ENCODE measurements at places on chromosomes 7 and 10.

DNA sequence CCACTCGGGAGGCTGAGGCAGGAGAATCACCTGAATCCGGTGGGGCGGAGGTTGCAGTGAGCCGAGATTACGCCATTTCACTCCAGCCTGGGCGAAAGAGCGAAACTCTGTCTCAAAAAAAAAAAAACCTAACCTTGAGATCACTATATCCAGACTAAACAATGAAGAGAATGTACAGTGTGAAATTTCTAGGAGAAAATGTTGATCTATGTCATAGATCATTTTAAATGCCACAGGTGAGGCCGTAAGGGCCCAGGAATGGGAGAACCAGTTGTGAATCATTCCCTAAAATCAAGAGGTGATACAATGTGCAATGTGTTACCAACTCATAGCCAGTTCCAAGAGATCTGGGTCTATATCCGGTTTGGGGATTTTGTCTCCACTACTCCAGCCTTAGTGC, 158.0 kb downstream of the CACNB2 start:
- DNase-seq, result no peak

GRCh38 chr7:130346177-130346905, 1.7 kb downstream of the CPA5 start:
- no peak for DNase-seq

- no peak for DNase-seq
Measured at GRCh38 chr7:23454881-23455526, 15.3 kb downstream of the IGF2BP3 start.

GRCh38 chr7:29924684-29925083, 64.9 kb downstream of the SCRN1 start:
- DNase-seq, result no peak

DNA sequence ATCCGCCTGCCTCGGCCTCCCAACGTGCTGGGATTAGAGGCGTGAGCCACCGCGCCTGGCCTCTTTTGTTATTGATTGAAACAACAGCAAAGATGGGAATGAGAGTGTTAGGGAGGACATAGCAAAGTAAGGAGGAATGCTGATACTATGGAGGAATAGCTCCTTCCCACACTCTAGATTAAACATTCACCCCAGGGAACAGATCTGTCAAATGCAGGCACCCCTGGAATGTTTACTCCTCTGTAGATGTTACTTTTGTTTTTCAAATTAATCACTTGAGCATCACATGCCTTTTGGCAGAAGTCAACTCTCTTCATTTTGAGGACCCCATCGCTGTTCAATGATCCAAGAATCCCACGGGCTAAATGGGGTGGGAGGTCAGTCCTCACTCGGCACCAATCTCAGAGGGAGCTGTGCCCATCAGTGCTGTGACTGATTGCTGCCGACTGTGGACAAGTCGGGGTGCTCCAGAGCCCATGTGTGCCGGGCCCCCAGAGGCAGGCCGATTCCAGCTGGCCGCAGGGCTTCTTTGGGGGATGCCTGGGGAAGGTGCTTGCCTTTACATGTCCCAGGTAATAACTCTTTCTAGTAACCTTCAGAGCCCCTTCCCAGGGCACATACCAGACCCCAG, 10.2 kb upstream of the COBL start:
- DNase-seq, result no peak

DNA sequence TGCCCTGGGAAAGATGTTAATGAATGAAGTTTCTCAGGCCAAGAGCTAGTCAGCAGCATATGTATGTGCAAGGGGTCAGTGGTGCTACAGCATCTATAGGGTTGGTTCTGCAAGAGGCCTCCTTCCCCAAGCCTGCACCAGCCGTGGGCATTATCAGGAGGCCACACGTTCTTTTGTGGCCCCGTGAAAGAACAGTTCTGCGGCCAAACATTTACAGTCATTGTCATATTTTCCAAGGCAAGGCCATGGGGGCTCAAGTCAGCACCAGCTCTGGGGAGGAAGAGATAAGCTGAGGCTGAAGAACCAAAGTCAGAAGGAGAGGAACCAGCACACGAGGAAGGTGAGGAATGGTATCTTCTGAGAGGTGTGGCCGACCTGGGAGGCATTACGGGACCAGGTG, 54.4 kb upstream of the TMEM72 start:
- DNase-seq, result no peak

- DNase-seq, result peak; percentile 46
Measured at GRCh38 chr7:133139350-133139749, 57.5 kb upstream of the CHCHD3 start.

GRCh38 chr7:103991406-103991805, 1.9 kb upstream of the RELN start:
- no peak for DNase-seq

DNA sequence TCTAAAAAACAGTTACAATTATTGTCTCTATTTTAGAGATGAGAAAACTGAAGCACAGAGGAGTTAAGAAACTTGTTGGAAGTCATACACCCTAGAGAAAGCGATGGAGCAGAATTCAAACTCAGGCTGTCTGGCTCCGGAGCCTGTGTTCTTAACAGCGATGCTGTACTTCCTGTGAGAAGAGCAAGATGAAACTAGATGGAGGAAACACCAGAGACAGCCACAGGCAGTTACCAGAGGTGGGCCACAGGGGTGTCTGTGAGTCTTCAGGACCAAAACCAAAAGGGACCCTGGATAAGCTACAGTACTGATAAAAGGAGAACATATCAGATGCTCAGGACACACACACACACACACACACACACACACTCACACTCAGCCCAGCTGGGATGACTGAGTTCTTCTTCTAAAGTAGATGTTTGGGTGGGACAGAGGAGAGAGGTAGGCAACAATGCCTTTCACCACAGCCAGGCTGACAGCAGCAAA, 289.2 kb downstream of the FZD1 start:
- DNase-seq, result no peak

- DNase-seq, result no peak
Measured at GRCh38 chr10:89421018-89421476, 6.7 kb downstream of the IFIT5 start.

- no peak for DNase-seq
Measured at GRCh38 chr7:106187613-106188350, 75.7 kb upstream of the SYPL1 start.

DNA sequence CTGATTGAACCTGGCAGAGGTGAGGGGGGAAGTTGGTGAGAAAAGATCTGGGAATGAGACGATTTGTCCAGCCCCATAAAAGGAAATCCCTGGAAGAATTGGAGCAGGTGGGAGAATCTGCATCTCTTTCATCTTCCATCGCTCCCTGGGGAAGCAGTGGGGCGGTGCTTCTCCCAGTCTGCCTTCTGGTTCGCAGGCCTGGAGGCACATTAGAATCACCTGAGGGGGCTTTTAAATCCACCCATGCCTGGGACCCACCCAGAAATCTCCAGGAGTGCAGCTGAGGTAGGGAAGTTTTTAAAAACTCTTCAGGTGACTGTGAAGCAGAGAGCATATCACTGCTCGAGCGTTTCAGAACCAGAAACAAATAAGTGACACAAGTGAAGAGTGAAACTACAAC, 26.7 kb upstream of the SYPL1 start:
- no peak for DNase-seq

DNA sequence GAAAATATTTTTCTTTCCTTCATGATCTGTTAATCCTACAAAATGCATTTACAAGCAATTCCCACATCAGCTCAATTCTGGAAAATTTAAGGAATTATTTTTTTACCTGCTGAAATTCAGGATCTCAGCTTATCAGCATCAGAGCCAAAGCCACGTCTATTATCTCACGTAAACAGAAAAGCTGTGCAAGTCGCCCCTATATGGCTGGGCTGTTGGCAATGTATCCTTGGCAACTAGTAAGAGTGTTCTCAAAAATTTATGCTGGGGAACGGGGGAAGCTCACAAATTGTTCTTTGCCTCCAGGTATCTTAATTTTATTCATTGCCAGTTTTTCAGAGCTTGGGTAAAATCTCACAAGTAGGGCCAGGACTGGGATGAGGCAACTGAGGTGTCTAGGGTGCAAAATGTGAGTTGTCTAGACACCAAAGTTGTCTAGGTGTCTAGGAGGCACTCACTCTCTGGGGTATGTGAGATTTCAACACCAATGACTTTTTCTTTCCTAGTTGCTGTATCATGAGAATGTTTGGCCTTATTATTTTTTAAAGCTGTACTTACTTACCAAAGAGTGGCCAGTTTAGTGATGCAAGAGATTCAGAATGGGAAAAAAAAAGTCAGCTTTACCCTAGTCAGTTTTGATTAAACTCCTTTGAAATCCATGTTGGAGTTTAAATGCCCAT, 5.1 kb downstream of the GSTO2 start:
- peak; percentile 77 for DNase-seq

DNA sequence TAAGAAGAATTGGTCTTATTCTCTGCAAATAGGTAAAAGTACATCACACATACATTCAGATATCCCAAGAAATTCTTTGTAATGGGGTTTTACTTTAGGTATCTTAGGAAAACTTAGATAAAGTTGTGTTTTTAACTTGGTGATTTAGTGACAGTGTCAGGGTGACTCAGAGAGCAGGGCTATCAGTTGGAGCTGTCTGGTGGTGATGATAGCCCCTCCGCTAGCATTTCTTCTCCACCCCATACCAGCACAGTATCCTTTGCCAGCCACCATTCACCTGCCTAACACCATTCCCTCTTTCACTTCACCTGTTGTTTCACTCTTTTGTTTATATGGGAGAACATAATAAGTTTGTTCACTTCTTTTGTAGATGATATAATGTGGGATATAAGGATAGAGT, 30.4 kb downstream of the VPS50 start:
- DNase-seq, result no peak

DNA sequence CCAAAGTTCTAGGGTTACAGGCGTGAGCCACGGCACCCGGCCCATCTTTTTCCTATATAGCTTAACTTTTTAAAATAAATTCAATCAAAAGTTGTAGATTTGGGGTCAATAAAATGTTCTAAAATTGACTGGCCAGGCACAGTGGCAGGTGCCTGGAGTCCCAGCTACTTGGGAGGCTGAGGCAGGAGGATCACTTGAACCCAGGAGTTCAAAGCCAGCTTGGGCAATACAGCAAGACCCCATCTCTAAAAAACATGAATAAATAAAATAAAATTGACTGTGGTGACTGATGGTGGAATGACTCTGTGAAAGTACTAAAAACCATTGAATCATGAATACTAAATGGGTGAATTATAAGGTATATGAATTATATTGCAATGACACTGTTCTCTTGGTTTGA, 20.8 kb downstream of the P4HA1 start:
- no peak for DNase-seq

DNA sequence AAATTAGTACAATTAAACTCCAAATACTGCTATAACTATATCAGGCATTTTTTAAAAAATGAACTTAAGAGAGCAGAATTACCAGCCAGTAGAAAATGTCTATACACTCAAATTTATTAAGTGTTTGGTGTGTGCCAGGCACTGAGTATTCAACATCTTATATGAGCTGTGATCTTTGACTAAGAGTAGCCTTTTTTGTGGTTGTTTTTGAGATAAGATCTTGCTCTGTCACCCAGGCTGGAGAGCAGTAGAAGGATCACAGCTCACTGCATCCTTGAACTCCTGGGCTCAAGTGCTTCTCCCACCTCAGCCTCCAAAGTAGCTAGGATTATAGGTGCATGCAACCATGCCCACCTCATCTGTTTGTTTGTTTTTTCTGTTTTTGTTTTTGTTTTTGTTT, 102.5 kb upstream of the CELF2 start:
- no peak for DNase-seq

DNA sequence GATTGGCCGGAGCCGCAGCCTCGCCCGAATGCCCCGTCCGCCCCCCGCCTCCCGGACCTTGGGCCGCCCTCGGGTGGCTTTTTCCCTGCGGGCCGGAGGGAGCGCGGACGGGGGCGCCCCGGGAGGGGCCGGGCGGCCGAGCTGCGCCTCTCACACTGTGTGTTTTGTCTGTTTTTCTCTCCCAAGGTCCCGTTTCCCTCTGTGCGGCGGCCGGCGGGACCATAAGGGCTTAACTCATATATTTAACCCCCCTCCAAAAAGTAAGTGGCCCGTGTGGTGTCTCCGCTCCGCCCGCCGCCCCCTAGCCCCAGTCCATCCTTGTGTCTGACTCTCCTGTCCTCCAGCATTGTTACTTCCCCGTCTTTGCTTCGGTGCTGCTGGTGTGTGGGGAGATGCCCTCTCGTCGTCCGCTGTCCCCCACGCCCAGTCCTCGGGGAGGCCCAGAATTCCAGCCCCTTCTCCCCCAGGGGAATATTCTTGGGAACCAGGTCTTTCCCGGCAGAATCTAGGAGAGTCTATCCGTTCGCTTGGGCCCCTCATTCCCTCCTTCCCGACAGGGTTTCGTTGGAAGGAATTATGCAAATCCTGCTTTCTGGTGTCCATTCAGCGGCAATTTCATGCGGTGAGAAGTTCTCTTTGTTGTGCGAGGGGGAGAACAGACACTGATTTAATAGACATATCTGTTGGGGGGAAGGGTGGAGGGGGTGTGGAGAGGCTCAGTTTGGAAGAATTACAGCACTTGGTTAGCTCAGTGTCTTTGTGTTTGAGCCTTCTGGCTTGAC, 1.3 kb downstream of the LCOR start:
- peak; percentile 63 for DNase-seq

DNA sequence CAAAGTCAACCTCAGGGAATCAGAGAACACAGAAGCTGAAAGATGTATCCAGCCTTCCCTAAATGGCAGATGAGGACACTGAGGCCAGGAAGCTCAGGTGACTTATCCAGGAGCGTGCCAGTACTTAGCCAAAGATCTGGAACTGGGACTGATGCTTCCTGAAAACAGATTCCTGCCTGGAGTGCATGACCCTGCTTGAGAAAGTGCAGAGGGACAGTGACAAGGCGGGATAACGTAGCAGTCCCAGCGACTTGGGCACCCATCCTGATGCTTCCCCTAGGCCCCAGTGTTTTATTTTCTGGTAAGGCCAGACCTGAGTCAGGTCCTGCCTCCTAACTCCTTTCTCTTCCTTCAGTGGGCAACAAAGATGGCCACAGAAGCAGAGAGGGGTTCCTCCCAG, 48.6 kb downstream of the KIAA1217 start:
- DNase-seq, result no peak

DNA sequence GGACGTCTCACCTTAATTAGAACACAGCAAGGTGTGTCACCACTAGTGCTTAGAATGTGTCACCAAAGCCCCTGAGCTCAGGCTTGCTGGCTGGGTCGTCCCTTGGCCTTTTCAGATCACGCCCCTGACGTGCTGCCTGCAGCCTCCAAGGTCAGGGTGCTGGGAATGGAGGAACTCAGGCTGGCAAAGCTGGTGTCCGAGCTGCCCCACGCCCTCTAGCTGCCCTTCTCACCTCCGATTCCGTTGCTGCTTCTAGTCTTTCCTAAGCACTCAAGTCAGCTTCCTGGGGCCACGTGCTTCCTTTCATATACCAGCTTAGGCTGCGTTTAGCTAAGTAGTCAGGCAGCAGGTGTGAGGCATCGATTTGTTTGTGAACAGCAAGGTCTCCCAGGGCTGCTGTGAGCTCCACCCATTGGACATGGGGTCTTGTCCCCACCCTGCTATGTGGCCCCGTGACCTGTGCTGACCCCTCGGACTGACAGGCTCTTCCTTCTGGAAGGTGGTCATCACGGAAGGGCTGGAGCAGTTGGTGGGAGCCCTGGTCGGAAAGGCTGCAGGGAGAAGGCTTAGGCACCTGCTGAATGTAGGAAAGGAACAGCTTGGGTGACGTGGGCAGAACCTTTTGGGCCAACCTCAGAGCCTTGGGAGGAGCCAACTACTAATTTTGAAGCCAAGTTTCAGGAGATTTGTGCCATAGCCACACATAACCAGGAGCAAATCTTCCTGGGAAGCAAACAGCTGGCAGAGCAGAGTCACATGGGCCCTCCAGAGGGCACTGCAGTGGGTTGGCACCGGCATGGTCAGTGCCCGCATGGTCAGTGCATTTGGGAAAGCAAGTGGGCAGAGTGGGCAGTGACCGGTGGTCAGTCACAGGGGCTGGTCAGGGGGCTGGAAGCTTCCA, 28.8 kb downstream of the VIPR2 start:
- DNase-seq, result no peak

GRCh38 chr7:7119729-7120128, 62.6 kb upstream of the C1GALT1 start:
- no peak for DNase-seq
